ENCODE measurements at places on chromosomes 5 and 9.

GRCh38 chr5:67160985-67161384 lies 35.6 kb downstream of the CD180 start:
- no peak for DNase-seq

GRCh38 chr5:141683596-141684141 lies 1.6 kb upstream of the ARAP3 start:
- no peak for DNase-seq

GRCh38 chr9:120982836-120983235 lies 56.2 kb upstream of the TRAF1 start:
- DNase-seq: no peak

GRCh38 chr9:75939536-75940111 lies 49.2 kb downstream of the PCSK5 start:
- DNase-seq: no peak

DNA sequence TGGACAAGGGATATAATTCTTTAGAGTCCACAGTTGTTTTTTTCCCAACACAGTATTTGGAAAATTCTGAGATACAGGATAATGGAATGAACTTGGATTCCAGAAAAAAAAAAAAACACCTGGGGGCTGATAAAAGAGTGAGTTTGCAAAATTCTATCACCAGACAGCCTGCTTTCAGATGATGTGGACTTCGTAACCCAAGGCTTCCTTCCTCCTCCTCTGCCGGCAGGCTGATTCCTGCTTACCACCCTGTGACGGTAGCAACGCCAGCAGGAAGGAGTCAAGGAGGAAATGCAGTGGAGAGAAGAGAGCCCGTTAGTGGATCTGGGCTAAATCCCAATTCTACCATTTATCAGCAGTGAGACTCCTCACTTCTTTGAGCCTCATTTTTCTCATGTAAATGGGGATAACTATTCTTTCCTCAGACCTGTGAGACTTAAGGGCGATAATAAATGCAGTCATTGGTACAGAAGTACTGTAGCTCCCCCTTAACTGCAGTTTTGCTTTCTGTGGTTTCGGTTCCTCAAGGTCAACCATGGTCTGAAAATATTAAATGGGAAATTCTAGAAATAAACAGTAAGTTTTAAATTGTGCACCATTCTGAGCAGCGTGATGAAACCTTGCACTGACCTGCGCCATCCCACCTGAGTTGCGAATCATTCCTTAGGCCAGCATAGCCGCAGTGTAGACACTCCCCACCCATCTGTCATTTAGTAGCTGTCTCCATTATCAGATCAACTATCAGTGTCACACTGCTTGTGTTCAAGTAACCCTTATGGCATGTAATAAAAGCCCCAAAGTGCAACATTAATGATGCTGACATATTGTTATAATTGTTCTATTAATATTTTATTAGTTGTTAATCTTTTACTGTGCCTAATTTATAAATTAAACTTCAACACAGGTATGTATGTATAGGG lies 71.4 kb downstream of the DCP2 start:
- DNase-seq: peak; percentile 49

GRCh38 chr5:64502196-64502595 lies 3.6 kb upstream of the RGS7BP start:
- no peak for DNase-seq

DNA sequence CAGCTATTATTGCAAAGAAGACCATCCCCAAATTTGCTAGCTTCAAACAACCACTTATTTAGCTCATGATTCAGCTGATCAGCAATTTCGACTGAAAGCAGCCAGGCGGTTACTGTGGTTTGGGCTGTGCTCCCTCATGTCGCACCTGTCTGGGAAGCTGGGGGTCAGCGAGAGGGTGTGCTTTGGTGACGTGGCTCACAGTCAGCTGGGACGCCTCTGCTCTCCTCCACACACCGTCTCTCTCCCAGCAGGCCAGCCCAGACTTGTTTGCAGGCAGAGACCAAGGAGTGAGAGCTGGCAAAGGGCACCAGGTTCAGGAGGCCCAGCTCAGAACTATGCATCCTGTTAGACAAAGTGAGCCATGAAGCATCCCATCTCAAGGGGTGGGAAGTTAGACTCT lies 140.9 kb downstream of the SYK start:
- no peak for DNase-seq

GRCh38 chr9:109779711-109780452 lies at the start of gene PALM2AKAP2:
Gene PALM2AKAP2 (plus strand): TSS chr9:109780198. CDS start chr9:109780489, 291 bp downstream.
- no peak for DNase-seq

DNA sequence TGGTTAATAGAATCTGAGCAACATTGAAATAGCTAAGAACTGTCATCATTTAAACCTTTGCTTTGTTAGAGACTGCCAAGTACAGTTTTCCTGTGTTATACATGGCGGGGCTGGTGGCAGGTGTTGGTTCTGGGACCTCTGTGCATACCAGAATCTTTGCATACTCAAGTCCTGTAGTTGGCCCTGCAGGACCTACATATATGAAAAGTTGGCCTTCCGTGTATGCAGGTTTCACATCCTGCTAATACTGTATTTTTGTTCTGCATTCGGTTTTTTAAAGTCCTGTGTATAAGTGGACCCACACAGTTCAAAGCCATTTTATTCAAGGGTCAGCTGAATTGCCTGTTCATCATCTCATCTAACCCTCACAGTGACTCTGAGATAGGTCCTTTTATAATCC lies 36.4 kb downstream of the LARP1 start:
- DNase-seq: no peak

GRCh38 chr9:116232424-116233159 lies 79.0 kb downstream of the PAPPA start:
- no peak for DNase-seq

DNA sequence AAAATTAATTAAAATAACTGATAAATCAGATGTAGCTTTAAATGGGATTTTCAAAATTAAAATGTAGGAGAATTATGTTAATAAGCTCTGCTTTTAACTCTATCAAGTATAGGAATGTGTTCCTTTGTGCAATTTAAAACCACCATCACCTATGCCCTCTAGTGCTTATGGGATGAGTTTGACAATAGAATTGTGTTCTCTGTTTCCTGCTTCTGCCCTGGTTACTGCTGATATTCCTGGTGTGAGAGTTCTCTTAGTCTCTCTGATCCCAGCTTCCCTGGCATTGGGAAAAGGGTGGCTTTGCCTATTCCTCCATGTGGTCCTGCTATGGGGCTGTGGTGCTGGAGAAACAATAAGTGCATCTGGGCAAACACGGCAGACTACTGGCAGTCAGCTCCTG lies 8.1 kb downstream of the LRRTM2 start:
- no peak for DNase-seq

DNA sequence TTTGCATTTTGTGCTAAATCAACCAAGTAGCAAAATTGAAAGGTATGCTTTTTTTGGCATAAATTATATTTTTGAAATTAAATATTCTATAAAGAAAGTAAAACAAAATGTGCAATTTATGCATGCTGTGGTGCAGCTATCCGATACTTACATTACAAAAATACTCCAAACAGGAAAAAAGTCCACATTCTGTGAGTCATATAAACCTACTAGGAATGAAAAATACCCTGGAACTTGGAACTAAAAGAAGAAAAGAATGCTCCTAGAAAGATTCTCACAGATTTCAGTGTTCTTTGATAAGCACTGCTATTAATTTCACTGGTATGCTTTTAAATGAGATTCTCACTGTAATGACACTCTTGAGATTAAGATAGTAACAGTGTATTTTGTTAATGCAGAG lies 92.6 kb downstream of the OSMR start:
- no peak for DNase-seq

DNA sequence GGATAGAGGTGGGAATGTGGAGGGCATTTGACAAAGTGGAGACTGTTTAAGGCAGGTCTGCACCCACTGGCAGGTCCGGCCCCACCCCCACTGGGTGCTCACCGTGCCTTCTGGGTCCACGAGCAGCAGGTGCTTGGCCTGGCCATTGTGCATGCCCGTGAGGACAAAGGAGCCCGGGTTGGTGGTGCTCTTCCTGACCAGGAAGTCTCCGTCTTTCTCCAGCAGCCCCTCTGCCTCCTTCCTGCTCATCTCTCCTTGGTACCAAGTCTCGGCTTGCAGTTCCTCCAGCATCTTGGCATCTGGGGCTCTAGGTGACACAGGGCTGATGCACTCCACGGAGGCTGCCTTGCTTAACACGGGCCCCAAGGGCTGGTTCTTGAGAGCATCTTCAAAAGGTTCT lies 46.6 kb downstream of the S1PR3 start:
- no peak for DNase-seq

DNA sequence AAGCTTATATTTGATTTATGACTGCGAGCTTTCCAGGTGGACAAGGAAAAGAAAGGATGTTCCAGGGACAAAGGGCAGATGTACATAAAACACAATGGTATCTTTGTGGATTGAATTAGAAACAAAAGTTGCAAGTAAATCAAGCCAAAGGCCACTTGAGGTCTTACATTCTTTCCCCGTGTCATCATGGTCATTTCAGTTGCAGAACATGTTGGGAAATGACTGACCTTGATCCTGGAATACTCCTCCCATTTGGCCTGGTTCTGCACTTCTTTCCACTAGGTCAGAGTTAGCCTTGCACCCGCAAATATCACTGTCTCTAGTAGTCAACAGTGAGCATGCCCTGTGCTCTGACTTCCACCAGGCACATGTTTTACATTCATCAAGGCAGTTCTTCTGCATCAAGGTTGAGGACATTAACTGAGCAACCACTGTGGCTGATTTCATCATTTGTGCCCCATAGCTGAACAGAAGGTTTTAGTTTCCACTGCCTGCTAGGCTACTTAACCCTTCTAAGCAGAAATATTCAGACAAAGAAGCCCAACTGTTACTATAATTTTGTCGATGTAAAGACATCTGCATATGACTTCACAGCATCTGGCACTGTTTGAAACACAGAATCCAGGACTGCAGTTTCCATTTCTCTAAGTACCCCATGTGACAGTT lies 1161.7 kb upstream of the DMAC1 start:
- no peak for DNase-seq

GRCh38 chr9:93965830-93966577 lies 10.8 kb upstream of the BARX1 start:
- no peak for DNase-seq

DNA sequence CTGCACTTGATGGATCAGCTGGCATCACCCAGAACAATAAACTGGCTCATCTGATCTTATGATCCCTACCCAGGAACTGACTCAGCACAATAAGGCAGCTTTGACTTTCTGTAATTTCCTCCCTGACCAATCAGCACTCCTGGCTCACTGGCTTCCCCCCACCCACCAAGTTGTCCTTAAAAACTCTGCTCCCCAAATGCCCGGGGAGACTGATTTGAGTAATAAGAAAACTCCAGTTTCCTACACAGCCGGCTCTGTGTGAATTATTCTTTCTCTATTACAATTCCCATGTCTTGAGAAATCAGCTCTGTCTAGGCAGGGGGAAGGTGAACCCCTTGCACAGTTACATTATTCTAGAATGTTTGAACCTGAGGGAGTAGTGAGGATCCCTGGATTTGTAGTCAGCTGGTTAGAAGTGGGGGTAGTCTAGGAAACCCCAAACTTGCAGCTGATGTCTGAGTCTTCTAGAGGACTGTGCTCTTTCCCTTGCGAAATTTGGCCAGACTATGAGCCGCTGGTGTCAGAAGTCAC lies 111.7 kb upstream of the NEK6 start:
- DNase-seq: no peak

GRCh38 chr5:75200776-75201175 lies 35.9 kb downstream of the ANKRD31 start:
- DNase-seq: no peak

- no peak for DNase-seq
Observed at GRCh38 chr9:130426883-130427282, 17.9 kb upstream of the ASS1 start.

DNA sequence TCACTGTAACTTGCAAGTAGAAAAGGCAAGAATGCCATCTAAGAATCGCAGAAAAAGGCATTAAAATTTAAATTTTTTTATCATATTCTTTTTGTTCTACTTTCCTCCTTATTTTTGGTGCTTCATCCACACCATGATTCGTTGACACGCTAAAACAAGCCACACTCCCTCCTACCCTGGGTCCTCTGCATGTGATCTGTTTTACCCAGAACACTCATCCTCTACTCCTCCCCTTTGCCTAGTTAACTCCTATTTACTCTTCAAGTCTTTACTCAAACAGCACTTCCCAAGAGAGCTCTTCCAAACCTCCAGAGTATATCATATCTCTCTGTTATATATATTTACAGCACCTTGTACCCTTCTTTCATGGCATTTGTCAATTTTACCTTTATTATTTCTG lies 61.4 kb upstream of the SRP19 start:
- no peak for DNase-seq

DNA sequence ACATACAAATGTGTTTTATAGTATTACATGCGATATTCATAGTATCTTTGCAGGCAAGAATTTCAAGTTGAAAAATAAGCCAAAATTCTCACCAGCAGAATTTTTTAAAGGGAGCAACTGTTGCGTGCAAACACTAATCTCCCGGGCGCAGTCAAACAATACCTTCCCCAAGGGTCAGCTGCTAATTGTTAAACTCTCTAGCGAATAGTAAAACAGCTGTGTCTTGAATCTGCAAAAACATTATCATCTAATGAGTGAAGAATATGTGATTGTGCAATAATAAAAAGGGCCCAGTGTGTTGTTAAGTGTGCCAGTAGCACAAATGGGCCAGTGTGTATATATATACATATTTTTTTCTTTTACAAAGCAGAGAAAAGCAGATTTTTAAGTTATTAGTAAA lies 131.4 kb downstream of the CCDC192 start:
- DNase-seq: no peak

- DNase-seq: no peak
Observed at GRCh38 chr9:127947841-127948710, 10.4 kb upstream of the DPM2 start.

- no peak for DNase-seq
Observed at GRCh38 chr9:95025213-95026147, 292.0 kb downstream of the FANCC start.

GRCh38 chr9:135279385-135279784 lies 191.9 kb downstream of the OLFM1 start:
- DNase-seq: no peak

- no peak for DNase-seq
Observed at GRCh38 chr5:76460104-76460503, 57.0 kb downstream of the IQGAP2 start.

GRCh38 chr9:95446984-95447383 lies 69.8 kb downstream of the PTCH1 start:
- no peak for DNase-seq

DNA sequence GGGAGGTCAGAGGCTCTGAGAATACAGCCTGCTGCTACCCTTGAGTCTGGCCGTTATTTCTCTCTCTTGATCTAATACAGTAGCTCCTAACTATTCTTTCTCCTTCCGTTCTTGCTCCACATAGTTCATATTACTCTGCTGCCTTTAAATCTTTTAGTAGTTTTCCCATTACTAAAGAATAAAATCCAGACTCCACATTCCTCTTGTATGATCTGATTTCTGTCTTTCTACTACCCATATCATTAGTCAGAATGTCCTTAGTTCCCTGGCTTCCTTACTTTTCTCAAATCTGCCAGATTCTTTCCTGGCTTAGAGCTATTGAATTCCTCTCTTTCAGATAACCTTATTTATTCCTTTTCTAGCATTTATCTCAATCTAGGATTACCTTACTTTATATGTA lies 40.0 kb downstream of the MARCHF6 start:
- DNase-seq: no peak

- no peak for DNase-seq
Observed at GRCh38 chr5:7897014-7897600, 28.2 kb downstream of the MTRR start.

GRCh38 chr5:93100976-93101375 lies 480.0 kb downstream of the NR2F1-AS1 start:
- no peak for DNase-seq

GRCh38 chr9:133419005-133419404 lies 1.2 kb upstream of the REXO4 start:
- no peak for DNase-seq

- DNase-seq: no peak
Observed at GRCh38 chr5:125778791-125779190, 644.4 kb upstream of the GRAMD2B start.

All from GDM1 (cell line).